ENCODE measurements at places on chromosomes 13 and 19.

- DNase-seq: no peak
Observed at GRCh38 chr19:30431591-30431990, 59.4 kb downstream of the ZNF536 start.

GRCh38 chr19:38247126-38247525, 9.0 kb downstream of the PPP1R14A start:
- DNase-seq: no peak

DNA sequence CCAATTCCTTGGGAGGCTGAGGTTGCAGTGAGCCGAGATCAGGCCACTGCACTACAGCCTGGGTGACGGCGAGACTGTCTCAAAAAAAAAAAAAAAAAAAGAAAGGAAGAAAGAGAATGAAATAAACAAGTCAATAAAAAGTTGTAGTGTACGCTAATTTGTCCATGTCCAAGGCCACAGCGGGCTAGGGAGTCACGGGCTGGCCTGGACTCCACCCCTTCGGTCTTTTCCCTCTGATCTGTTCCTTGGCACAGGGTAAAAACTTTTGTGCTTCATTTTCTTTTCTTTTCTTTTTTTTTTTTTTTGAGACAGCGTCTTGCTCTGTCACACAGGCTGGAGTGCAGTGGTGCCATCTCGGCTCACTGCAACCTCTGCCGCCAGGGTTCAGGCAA, 19.4 kb upstream of the MKNK2 start:
- no peak for DNase-seq

DNA sequence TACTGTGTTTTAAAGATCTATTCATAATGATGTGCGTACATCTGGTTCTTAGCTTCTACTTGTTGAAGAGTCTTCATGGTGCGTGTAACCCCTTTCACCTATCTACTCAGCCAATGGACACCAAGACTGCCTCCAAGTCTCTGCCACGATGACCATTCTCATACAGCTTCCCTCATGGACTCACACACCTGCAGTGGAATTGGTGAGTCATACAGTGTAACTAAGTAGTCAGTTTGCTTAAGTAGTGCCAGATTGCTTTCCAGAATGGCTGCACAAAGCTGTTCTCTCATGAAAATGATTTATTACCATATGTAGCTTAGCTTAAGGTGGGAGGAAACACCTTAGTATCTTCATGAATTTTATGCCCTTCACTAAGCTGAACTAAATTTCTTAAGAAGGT, 112.3 kb downstream of the AKAP11 start:
- no peak for DNase-seq

DNA sequence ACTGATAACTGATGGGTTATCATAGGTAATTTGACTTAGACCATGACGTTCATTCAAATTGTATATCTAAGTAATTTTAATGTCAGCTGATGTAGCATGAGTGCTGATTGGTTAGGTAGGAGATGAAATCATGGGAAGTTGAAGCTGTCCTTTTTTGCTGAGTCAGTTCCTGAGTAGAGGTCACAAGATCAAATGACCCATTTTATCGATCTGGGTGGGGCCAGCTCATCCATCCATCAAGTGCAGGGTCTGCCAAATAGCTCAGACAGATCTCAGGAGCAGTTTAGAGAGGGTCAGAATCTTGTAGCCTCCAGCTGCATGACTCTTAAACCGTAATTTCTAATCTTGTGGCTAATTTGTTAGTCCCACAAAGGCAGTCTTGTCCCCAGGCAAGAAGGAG, 35.3 kb upstream of the CD177 start:
- DNase-seq: no peak

- no peak for DNase-seq
Observed at GRCh38 chr13:114141261-114141996, 9.0 kb upstream of the RASA3 start.

- no peak for DNase-seq
Observed at GRCh38 chr13:22812793-22813192, 368.0 kb upstream of the SGCG start.

DNA sequence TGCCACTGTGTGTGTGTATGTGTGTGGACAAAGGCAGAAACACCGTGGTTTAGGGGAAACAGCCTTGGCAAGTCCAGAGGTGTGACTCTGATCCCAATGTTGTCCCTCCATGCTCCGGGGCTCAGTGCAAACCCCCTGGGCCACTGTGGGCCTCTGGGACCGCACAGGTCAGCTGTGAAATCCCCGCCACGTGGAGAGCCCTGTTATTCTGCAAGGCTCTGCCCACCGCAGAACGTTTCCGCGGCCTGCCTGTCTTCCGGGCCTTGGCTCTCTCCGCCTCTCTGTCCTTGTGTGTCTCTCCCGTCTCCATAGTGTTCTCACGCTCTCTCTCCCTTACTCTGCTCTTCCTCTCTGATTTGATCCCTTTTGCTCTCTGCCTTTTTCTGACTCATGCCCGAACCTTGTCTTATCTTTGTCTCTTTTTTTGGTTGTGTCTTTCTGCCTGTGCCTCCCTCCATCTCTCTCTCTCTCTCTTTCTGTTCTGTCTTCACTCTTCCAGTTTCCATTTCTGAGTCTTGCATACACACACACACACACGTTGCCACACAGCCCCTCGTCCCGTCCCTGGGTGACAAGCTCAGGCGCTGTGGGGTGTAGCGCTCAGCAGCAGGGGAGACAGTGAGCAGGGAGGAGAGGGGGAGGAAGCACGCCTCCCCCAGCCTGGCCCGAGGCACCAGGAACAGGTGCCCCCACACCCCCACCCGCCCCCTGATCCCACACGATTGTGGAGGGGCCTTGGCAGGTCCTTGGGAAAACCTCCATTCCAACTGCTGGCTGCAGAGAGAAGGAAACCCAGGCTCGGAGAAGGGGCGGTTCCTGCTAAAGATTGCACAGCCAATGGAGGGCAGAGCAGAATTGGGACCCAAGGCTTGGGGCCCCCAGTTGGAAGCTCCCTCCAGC, 3.0 kb downstream of the TTYH1 start:
- DNase-seq: no peak

GRCh38 chr13:31896427-31896826, 135.1 kb upstream of the FRY start:
- DNase-seq: no peak

- DNase-seq: peak; percentile 90
Observed at GRCh38 chr19:17830567-17831418, 9.5 kb upstream of the INSL3 start.

GRCh38 chr19:34575206-34575605, 93.6 kb downstream of the WTIP start:
- DNase-seq: no peak

GRCh38 chr13:67967031-67967430, 736.9 kb upstream of the PCDH9 start:
- no peak for DNase-seq

GRCh38 chr19:8204961-8205360, 4.2 kb upstream of the CERS4 start:
- DNase-seq: peak; percentile 39

- no peak for DNase-seq
Observed at GRCh38 chr19:32921624-32922023, 50.1 kb downstream of the CEP89 start.

GRCh38 chr13:77460195-77460594, 75.3 kb upstream of the SCEL start:
- no peak for DNase-seq

GRCh38 chr19:39738814-39739213, 985 bp upstream of the CLC start:
- no peak for DNase-seq

- DNase-seq: no peak
Observed at GRCh38 chr19:42461700-42462324, 19.1 kb upstream of the CXCL17 start.

GRCh38 chr13:111322916-111323331, 2.5 kb downstream of the TEX29 start:
- no peak for DNase-seq

- no peak for DNase-seq
Observed at GRCh38 chr13:73740666-73741065, 393.5 kb downstream of the KLF12 start.

GRCh38 chr19:5580161-5580571, 12.4 kb upstream of the TINCR start:
- DNase-seq: no peak

- DNase-seq: peak; percentile 84
Observed at GRCh38 chr19:3046698-3047495, 15.4 kb downstream of the TLE5 start.

DNA sequence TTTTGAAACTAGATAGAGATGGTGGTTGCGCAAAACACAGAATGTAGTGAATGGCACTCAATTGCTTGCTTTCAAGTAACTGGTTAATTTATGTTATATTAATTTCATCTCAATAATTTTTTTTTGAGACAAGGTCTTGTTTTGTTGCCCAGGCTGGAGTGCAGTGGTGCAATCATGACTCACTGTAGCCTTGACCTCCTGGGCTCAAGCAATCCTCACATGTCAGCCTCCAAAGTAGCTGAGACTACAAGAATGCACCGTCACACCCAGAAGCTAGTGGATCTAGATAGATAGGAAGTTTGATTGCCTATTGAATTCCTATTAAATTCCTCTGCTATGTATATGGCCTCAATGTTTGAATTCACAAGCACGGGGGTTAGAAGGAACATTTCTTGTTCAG, 26.4 kb upstream of the ADGRE2 start:
- no peak for DNase-seq

- no peak for DNase-seq
Observed at GRCh38 chr13:60035874-60036273, 127.9 kb downstream of the DIAPH3 start.

DNA sequence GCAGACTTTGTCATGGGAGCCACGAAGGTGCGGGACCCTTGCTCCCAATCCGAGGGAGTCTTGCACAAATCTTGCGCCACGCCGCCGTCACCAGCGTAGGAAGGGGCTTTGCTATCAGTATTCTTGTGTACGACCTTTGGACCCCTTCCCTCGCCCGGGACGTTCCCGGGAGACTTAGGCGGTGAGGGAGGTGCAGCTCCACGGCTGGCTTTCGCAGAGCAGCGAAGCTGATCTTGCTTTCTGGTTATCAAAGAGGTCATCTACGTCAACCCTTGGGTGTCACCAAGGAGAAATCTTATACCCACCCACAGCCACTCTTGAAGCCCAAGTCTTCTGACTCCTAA, 583 bp downstream of the TECR start:
- DNase-seq: no peak

GRCh38 chr13:37565425-37565824, 33.1 kb downstream of the POSTN start:
- no peak for DNase-seq

DNA sequence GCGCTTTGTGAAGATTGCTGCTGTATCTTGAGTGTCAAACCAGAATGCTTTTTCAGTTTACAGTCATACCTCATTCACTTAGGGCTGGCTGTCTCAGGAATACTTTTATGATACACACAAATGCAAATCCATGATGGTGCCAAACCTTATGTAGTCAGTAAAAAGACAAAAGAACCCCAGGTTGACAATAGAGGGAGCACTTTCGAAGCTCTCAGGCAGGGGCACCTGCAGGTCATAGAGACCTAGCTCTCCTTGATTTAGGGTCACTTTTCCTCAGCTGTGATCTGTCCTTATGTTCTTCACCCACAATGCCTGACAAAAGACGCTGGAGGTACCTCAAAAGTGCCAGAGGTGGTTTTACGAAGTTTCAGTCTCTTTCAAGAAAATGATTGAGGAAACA, 172.2 kb downstream of the DNAJC15 start:
- DNase-seq: no peak

DNA sequence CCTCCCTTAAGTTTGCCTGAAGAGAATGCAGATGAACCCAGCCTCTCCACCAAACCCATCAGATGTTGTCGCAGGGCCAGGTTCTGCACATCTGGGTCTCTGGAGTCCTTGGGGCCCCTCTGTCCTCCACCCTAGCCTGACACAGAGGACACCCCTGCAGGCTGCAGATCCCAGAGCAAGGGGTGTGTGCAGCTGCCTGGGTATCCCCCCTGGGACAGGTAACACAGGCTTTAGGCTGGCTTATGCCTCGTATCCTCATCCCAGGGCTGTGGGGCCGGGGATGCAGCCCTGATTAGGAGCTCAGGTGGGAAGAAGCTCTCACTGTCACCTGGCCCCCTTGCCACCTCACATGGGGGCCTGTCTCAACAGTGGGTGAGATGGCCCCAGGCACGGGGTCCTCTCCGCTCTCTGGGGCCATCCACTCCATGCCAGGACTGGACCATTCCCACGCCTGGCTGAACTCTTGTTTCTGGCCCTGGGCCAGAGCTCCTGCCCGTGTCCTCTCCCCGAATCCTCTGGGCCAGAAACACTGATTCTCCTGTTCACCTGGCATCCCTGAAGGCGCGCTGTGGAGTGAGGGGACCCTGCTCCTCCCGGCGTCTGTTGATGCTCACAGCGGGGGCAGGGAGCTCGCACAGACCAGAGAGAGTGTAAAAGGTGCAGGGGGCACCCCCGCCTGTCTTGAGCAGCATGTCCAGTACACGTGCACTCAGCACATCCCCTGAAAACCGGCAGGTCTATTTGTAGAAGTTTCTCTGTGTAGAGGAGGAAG, 38.7 kb upstream of the TPM4 start:
- DNase-seq: no peak

- no peak for DNase-seq
Observed at GRCh38 chr19:12545267-12545666, 6.0 kb downstream of the ZNF564 start.

GRCh38 chr13:109673477-109673876, 112.9 kb downstream of the IRS2 start:
- DNase-seq: no peak

DNA sequence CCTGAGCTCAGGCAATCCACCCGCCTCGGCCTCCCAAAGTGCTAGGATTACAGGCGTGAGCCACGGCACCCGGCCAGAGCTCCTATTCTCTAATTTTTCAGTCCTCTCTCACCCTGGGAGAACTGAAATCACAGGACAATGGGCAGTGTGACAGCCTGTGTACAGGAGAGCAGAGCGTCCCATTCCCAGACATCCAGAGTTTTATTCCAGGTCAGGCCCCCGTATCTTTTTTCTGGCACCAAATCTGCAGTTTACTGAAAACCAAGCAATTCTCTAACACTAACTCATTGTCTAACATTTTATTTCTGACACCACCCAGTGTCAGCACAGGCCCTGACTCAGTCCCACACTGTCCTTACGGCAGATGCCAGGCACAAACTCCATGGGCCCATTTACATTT, 6.7 kb downstream of the ZNF708 start:
- DNase-seq: no peak

- no peak for DNase-seq
Observed at GRCh38 chr13:72071713-72072112, 204.7 kb upstream of the DACH1 start.

- DNase-seq: no peak
Observed at GRCh38 chr19:8893419-8893818, 61.2 kb downstream of the MBD3L1 start.

- DNase-seq: no peak
Observed at GRCh38 chr13:72109863-72110262, 242.9 kb upstream of the DACH1 start.

DNA sequence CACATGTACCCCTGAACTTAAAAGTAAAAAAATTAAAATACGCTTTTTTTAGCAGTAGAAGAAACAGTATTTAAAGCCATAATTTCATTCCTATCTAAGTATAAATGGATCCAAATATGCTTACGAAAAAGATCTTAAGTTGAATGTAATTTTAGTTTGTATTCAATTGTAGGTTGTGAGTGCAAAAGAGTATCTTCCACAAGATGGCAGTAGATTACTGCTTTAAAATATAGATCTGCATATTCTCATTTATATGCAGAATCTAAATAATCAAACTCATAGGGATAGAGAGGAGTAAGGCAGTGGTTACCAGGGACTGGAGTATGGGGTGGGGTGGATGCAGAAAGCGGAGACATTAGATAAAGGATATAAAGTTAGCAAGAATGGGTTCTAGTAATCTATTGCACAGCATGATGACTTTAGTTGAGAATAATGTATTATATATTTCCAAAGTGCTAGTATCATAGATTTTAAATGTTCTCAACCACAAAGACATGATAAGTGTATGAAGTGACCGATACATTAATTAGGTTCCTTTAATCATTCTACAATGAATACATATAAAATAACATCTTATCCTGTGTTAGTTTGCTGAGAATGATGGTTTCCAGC, 14.2 kb downstream of the OR7A17 start:
- DNase-seq: no peak

Measured in NCI-H1105 (cell line).